ENCODE measurements at places on chromosomes 16 and 17. TPM values are rescaled to one million over a fixed set of nuclear protein-coding genes. Genes with fewer than 3 reads are reported as not detected.

The LYZL6 gene
- not detected for total RNA-seq

The ZNF469 gene
- total RNA-seq, result 0.87 TPM

The SEZ6L2 gene
- total RNA-seq, result 0.74 TPM

The HOXB5 gene
- total RNA-seq, result 0.54 TPM

The E2F4 gene
- total RNA-seq, result 89.3 TPM

The HSD11B2 gene
- not detected for total RNA-seq

The ATP1B2 gene
- not detected for total RNA-seq

Measured in mammary microvascular endothelial cell (primary cell).